Omental fat pad (tissue), 4 donors: ENCODE measurements at places on chromosomes 1 and 21.

DNA sequence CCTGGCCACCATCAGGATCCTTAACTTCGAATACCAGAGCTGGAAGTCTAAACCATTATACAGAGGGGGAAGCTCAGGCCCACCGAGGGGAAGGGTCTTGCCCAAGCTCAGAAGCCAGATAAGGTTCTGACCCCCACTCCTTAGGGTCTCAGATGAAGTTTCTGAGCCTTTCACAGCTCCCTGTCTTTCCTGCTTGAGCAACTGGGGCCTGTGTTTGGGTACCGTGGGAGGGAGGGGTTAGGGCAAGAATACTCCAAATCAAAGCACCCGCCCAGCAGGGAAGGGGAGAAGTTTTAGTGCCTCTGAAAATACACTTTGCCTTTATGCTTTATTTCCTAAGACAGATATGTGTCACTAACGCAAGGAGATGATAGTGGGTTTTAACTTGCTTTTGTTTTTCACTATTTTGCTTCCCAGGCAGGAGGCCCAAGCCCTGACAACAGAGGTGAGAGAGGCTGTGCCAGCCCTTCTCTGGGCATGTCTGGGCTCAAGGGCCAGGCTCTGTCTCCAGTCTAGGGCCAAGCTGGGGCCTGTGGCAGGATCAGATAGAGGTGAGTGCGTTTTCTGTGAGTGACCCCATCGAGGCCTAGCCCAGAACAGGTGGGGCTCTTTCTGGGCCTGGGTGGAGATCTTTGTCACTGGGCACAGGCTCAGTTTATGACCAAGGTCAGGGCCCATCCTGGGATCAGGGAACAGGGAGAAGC is 20.5 kb upstream of the TENT5B start:
- DNase-seq = no peak

DNA sequence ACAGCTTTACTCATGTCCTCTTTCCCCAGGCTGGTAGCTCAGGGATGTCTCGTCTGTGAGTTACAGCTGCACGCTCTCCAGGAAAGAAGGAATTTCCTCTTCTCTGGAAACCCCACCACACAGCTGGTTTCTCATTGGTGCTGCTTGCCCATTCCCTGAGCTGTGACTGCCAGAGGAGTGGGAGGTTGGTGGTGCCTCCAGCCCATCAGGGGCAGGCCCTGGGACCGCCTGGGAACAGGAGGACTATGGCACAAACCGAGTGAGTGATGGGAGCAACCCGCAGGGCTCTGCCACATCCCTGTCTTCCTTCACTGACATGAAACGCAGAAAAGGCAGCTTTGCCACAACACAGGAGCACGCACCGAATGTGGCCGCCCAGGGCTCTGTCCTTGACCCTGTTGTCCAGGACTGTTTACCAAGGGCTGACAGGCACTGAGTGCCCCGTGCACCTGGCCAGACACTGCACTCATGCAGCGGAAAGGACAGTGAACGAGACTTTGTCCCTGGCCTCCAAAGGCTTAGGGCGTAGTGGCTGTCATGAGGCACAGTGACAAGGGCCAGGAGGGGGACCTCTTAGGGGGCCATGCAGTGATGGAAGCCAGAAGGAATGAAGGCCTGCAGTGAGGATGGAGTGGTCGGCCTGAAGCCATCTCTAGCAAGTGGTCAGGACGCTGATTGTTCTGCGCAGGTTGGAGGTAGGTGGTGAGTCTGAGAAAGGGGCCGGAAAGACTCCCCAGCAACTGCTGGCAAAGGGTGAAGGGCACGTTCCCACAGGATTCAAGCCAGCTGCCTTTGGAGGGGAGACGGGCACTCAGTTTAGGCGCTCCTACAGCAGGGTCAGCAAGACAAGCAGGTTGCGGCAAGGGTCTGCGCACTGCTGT is 1.7 kb upstream of the CCNL2 start:
- DNase-seq = no peak

DNA sequence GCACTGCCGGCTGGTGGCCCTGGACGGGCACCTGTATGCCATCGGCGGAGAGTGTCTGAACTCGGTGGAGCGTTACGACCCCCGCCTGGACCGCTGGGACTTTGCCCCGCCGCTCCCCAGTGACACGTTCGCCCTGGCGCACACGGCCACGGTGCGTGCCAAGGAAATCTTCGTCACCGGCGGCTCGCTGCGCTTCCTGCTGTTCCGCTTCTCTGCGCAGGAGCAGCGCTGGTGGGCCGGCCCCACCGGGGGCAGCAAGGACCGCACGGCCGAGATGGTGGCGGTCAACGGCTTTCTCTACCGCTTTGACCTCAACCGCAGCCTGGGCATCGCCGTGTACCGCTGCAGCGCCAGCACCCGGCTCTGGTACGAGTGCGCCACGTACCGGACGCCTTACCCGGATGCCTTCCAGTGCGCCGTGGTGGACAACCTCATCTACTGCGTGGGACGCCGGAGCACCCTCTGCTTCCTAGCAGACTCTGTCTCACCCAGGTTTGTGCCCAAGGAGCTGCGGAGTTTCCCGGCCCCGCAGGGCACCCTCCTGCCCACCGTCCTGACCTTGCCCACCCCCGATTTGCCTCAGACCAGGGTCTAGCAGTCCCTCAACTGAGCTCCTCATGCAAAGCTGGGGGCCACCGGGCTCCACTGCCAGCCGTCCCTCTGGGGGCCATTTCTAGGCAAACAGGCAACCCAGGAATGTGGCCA is 2.1 kb downstream of the KLHDC7A start:
- DNase-seq = no peak

- no peak for DNase-seq
Measured at GRCh38 chr1:236090741-236091147, 25.9 kb upstream of the NID1 start.

DNA sequence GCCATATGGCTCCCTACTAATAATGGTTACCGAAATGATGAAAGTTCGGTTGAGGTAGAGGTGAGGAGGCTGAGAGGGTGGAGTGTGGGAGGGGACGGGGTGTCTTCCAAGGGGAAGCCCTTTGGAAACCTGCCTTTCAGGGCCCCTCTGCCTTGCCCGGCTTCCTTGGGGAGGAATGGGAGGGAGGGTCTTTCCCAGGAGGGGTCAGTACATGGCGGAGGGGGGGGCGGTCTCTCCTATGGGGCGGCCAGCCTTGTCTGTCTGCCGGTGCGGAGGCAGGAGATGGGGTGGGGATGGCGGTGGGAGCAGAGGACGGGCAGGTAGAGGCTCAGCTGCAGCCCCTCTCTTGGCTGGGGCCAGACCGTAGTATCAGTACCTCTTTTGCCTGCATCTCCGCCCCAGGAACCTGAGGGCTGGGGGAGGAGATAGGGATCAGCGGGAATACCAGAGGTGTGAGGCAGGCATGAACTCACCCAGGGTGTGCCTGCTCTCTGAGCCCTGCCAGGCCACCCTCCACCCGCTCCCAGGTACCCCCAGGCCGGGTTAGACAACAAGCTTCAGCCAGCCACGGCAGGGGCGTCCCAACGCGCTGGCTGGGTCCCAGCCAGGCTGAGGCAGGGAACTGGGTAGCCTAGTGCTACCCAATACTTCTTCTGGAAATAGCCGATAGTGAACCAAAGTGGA is 79.4 kb upstream of the POU3F1 start:
- no peak for DNase-seq

GRCh38 chr1:185843297-185843869 is 109.2 kb downstream of the HMCN1 start:
- no peak for DNase-seq

- DNase-seq = no peak
Measured at GRCh38 chr1:62285984-62286785, 33.0 kb downstream of the KANK4 start.
